ENCODE measurements at places on chromosomes 4 and X. TPM values are rescaled to one million over a fixed set of nuclear protein-coding genes. Genes with fewer than 3 reads are reported as not detected.

The BRS3 gene
- total RNA-seq: not detected

The ARHGAP6 gene
- 10.3 TPM for total RNA-seq

The MBTPS2 gene
- total RNA-seq: 9.4 TPM

The SMIM43 gene
- total RNA-seq: 6.6 TPM

The CT55 gene
- not detected for total RNA-seq

The KIAA1210 gene
- total RNA-seq: not detected

The CORIN gene
- total RNA-seq: 0.33 TPM

The KCNE5 gene
- 0.66 TPM for total RNA-seq

The ZMAT1 gene
- 0.17 TPM for total RNA-seq

The ZNF732 gene
- 0.29 TPM for total RNA-seq

The TAF1 gene
- 59.3 TPM for total RNA-seq

The DUSP9 gene
- under 0.01 TPM for total RNA-seq

The DDIT4L gene
- 6.5 TPM for total RNA-seq

The HTN3 gene
- total RNA-seq: not detected

The SORBS2 gene
- total RNA-seq: not detected

The PIGA gene
- 7.1 TPM for total RNA-seq

The UCP1 gene
- not detected for total RNA-seq

The MID1 gene
- total RNA-seq: 27.9 TPM

The DDX53 gene
- not detected for total RNA-seq

The FAM149A gene
- total RNA-seq: 6.3 TPM

The ATG4A gene
- 15.7 TPM for total RNA-seq

The NR0B1 gene
- 4.1 TPM for total RNA-seq

Measured in smooth muscle cell of trachea (primary cell).